AG08395 (cell line): ENCODE measurements at places on chromosomes 5 and 9.
A peak's percentile ranks its signal among the peaks of the same experiment; 100 is the strongest.

GRCh38 chr9:33690143-33690933 lies 105.0 kb upstream of the PRSS3 start:
- no peak for DNase-seq

DNA sequence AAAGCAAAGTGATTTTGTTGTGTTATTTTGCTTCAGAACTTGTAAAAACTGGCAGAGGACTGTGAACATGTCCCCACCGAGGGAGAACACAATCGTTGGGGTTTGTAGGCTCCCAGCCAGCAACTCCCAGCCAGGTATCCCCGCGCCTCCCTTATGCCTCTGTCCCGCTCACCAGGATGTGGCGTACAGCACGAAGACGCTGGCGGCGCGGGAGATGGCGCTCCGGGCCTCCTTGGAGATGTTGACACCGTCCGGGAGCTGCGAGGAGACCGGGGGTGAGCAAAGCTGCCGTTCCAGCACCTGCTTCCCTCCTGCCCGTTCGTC lies 630 bp downstream of the POLE3 start:
- DNase-seq = no peak

DNA sequence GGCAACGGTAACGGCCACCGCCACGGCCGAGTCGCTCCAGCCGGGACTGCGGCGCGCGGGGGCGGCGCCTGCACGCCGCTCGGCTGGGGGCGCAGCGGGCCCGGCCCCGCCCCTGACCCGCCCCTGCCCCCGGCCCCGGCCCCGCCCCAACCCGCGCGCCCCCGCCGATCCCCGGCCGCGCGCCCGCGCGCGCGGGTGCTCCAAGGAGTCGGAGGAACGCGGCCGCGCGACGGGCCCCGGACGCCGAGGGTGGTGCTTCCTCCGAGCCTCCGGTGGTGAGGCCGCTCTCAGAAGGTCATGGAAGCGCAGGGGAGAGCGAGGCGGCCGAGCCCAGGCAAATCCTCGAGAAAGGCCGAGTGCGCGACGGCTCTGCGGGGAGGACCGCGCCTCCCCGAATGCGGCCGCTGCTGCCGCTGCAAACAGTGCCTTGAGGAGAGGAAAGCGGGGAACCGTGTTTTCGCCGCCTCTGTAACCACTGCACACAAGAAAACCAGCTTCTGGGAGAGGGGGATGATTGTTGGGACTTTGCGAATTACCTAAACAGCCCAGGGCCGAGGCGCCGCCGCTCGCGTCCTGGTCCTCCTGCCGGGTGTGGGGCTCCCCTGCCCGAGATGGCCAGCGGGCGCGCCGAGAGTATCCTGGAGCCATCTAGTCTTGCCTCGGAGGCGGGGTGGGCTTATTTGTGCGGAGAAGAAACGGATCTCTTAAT lies at the start of gene LIFR:
LIFR (minus strand) TSS at position 48 of the 709 bp plus-strand sequence. CDS start 25,999 bp downstream, outside the sequence.
- peak; percentile 87 for DNase-seq

GRCh38 chr5:174606646-174607045 lies 117.7 kb upstream of the MSX2 start:
- DNase-seq = no peak

DNA sequence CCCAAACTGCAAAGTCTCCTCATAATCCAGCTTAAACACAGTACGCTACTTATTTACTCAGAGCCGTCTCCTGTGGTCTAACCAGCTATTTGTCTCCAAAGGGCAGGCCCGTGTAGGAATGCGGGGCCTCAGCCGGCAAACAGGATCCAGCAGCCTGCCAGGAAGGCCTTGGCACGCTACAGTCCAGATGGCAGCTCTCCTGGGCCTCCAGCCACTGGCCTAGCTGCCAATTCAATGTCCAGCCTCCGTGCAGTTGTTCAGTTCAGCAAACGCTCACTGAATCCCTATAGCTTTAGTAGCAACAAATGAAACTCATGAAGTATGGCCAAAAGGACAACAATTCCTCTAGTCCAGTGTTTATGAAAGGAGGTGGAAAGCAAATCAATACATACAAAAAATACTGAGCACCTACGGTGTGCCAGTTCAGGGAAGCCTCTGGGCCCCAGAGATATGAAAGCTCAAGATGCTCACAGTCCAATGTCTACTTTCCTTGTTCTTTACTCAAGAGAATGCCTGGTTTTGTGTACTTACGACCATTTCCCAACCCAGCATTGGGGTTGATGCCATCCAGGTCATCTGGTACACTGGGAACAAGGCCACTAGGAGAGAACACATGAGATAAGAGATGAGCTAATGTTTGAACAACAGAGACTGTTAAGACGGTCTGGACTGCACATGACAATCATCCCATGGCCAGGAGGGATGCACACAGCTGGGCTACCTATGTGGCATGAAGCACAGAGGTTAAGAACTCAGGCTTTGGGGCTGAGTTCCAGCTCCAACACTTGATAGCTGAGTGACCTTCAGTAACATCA lies 8.3 kb downstream of the CDK5RAP2 start:
- DNase-seq = peak; percentile 97

DNA sequence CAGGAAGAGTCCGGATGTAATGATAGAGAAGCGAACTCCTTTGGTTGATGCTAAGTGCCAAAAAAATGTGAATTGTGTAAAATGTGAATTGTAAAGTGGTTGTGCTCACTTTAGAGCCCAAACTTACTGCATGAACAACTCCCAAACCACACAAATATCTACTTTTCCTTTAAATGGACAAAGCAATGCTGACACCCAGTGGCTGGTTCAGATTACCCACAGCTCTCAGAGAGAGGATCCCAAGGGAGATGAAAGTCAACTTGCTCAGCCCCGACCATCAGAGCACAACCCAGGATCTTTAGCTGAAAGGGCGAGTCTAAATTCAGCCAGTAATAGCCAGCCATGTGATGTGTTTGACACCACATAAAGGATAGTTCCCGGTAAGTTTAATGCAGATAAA lies 133.7 kb downstream of the NMUR2 start:
- no peak for DNase-seq

- DNase-seq = no peak
These were observed 214.1 kb upstream of the IER5L start for GRCh38 chr9:129392093-129392541.

GRCh38 chr9:74499111-74499601 lies 2.0 kb downstream of the RORB start:
- no peak for DNase-seq

DNA sequence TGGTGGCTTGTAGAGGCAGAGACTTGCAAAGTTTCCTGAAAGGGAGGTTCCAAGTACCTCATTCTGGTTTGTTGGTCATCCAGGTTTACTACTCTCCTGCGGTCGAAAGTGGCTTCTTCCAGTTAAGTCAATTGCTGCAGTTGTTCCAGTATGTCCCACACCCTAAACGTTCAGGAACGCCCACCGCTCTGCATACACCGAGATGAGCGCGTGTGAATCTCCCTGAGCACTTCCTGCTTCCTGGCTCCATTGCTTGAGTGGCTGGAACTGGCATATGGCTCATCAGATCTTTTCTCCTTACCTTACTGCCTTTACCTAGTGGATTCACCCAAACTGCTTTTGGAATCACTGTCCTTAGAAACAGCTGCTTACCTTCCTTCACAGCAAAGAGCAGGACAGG lies 59.1 kb upstream of the GLIS3 start:
- no peak for DNase-seq

- DNase-seq = no peak
These were observed 89.7 kb upstream of the CCDC152 start for GRCh38 chr5:42666869-42667268.

- no peak for DNase-seq
These were observed 4.0 kb upstream of the TNPO1 start for GRCh38 chr5:72812488-72812887.

- no peak for DNase-seq
These were observed 5.6 kb upstream of the ANKRD18A start for GRCh38 chr9:38626006-38626405.

DNA sequence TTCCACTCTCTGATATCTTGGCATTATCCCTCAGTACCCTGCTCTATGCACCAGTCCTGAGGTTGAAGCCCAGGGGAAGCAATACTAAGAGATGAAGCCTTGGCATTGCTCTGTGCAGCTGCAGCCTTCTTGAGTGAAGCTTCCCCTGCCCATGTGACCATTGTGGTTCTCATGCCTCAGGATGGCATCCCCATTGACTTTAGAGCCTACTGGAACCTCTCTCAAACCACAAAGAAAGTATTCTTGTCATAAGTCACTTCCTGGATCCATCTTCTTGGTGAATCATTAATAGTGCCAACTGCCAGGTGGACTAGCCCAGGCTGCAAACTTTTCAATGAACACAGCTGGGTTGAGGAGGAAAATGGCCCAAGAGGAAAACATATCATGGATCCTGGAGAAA lies 283.9 kb upstream of the RFX3 start:
- peak; percentile 40 for DNase-seq

GRCh38 chr9:87503927-87504326 lies 6.3 kb downstream of the DAPK1 start:
- DNase-seq = no peak

GRCh38 chr5:129114539-129115193 lies 20.1 kb downstream of the ISOC1 start:
- DNase-seq = no peak

GRCh38 chr5:111589316-111589715 lies 77.0 kb upstream of the STARD4 start:
- no peak for DNase-seq

DNA sequence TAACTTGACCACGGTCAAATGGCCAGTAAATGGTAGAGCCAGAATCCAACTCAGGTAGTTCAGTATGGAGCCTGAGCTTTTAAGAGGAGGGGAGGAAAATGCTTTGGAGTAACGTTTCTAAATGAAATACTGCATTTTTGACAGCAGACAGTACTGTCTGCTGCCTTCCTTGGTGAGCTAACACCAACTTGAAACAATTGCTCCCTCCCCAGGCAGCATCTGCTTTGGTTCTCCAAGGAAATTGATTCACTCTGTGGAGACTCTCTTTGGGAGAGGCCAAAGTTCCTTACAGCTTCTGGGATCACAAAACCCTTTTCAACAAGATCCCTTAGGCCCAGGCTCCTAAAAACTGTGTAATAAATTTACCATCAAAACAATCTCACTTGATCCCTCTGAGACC lies 75.2 kb upstream of the SSBP2 start:
- no peak for DNase-seq

GRCh38 chr5:149372932-149373331 lies 6.2 kb downstream of the IL17B start:
- no peak for DNase-seq

DNA sequence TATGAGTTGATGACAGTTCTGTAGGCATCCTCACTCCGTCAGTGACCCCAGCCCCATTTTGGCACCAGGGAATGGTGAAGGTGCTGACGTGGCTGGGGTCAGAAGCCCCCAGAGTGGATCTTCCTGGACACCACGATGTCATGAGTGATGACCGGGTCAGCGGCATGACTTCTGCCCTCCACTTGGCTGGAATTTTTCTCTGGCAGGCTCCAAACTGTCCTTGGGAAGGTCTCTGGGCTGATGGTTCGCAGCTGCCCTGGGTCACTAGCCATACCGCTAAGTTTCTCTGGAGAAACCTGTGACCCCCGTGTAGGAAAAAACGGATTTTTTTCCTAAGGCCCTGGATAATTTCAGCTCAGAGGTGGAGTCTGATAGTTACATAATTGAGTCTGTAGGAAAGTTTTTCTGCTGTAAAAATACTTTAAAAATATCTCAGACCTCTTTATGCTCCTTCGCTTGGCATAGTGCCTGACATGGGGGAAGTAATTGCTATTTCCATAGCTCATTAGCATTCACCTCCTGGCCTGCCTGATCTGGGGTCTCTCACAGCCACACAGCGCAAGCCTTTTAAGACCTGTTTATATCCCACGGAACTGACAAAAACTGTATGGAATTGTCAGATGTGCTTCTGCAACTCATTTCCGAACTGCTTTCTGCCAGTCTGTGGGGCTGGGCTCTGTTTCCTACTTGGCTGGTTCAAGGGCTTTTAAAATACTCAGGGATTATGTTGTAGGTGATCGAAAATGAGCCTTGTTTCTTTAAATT lies 69.2 kb downstream of the ANGPTL2 start:
- DNase-seq = no peak

GRCh38 chr9:106992186-106992585 lies 129.2 kb downstream of the ZNF462 start:
- DNase-seq = no peak

DNA sequence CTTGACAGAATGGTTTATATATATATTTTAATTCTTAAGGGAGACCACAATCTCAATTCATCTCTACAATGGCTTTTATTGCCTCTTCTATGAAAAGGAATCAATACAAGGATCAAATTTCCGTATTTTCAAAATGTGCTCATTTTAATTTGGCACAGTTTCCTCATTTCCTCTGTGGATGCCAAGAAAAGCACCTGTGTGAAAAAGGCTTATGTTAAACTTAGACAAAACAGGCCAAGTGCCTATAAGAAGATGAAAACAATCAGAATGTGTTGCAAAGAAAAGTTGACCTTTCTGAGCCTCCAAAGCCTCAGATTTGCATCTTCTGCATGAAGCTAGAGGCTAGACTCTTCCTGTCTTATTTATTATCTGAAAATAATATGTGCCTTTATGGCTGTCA lies 173.7 kb upstream of the SLC12A2 start:
- DNase-seq = no peak

- no peak for DNase-seq
These were observed 107.5 kb downstream of the GADD45G start for GRCh38 chr9:89712283-89712682.

DNA sequence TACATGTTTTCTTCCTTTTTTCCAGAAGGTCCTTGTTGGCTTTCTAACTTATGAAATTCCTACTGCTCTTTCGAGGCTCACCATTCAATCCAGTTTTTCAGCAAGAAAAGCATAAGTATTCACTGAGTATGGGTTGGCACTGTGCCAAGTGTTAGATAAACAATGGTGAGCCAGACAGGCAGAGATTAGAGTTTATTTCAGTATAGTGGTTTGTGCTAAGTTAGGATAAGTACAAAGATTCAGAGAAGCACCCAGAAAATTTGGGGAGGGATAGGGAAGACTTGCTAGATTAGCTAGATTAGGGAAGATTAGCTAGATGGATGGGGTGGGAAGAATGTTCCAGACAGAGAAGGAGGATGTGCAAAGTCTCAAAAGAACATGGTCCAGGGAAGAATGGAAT lies 122.9 kb downstream of the OXCT1 start:
- DNase-seq = no peak

- no peak for DNase-seq
These were observed 6.7 kb downstream of the BRD3 start for GRCh38 chr9:134061019-134061687.

GRCh38 chr5:79075646-79076426 lies 6.3 kb downstream of the BHMT2 start:
- no peak for DNase-seq
